ENCODE measurements at places on chromosomes 6 and 20.

- DNase-seq = no peak
Measured at GRCh38 chr6:83838727-83839126, 14.4 kb upstream of the RIPPLY2 start.

GRCh38 chr6:41505122-41506049 is 40.8 kb upstream of the FOXP4 start:
- peak; percentile 81 for DNase-seq

- peak; percentile 62 for DNase-seq
Measured at GRCh38 chr6:3026791-3027626, 27.3 kb downstream of the NQO2 start.

DNA sequence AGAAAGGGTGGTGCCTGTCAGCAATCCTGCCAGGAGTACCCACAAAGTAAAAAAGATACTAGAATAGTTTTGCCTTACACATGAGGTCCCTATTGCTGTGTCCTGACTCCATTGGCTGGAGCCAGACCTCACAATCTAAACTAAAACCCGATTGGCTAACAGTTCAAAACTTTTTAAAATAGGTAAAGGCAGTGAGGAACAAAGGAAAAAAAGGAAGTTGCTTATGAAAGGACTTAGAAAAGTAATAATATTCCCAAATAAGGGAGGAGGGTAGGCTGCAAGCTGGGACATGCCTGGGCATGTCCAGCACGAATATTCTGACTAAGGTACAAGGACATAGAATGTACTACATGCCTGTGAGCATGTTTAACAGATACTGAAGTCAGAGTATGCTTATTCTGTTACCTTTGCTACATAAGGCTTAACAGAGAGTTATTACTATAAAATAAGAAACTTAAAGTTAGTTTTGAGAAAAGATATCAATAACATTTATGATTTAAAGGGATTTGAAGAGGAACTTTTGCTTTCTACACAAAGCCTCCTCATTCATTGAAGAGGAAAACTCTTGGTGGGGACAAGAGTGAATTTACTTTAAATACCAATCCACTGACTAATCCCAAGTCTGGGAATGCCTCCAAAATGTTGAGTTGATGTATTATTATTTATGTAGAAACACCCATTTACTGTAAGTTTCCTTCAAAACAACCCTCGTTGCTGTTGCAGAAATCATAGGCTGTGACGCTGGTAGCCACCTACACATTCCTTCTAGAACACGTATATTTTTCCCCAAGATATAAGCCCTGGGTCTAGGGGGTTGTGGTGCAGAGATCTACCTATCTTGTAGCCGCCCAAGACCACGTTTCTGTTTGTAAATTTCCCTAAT is 8.2 kb upstream of the MTHFD1L start:
- DNase-seq = peak; percentile 88

DNA sequence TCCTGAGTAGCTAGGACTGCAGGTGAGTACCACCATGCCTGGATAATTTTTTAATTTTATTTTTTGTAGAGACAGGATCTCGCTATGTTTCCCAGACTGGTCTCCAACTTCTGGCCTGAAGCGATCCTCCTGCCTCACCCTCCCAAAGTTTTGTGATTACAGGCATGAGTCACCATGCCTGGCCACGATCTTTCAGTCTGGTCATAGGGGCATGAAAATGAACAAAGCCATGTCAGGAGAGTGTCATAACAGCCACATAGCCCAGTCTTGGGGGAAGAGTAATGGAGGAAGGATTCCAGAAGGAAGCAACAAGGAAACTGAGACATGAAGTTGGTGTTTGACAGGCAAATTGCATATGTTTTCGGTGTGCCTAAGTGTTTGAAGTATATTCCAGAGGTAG is 17.0 kb upstream of the SNX3 start:
- peak; percentile 44 for DNase-seq

GRCh38 chr6:12791371-12791770 is 74.8 kb downstream of the PHACTR1 start:
- DNase-seq = no peak

GRCh38 chr20:62754122-62754990 is 41.9 kb upstream of the MRGBP start:
- no peak for DNase-seq

DNA sequence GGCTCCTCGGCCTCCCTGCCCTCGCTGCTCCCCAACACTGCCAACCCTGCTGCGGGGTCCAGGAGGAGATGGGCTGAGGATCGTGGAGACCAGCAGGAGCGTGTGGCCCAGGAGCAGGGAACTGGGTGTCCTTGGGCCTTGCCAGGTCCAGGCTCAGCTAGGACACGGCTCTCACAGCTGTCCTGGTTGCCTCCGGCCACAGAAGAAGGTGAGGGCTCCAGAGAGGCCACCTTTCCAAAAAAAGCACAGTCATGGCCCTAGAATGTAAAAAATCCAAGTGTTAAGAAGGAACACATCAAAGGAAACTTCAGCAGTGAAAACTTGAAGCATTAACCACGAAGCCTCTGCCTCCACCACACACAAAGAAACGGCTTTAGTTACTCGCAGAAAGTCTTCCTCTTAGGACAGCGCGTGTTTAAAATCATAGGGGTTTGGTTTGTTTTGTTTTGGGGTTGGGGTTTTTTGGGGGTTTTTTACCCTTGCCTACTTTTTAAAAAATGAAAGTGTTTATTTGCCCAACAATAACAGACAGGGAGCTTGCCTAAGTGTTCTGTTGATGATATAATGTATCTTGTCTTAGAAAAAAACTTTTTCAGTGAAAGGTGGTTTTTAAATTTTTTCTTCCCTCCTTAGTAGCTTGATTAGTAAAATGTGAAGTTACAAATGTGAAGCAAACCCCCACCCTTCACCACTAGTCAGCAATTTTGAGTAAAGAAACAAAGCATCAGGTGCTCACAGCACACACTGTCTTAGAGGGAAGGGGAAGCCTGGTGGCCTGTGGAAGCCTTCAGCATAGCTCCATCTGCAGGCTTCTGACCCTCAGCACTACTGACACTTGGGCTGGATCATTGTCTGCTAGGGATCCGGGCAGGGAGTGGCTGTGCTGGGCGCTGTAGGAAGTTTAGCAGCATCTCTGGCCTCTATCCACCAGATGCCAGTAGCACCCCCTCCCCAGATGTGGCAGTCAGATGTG is 60.0 kb downstream of the PTPN1 start:
- DNase-seq = peak; percentile 49

GRCh38 chr20:19750101-19750606 is 7.9 kb upstream of the RIN2 start:
- DNase-seq = no peak

GRCh38 chr6:89162047-89162371 is 16.2 kb downstream of the PM20D2 start:
- no peak for DNase-seq

- no peak for DNase-seq
Measured at GRCh38 chr20:3973705-3974104, 41.7 kb downstream of the RNF24 start.

DNA sequence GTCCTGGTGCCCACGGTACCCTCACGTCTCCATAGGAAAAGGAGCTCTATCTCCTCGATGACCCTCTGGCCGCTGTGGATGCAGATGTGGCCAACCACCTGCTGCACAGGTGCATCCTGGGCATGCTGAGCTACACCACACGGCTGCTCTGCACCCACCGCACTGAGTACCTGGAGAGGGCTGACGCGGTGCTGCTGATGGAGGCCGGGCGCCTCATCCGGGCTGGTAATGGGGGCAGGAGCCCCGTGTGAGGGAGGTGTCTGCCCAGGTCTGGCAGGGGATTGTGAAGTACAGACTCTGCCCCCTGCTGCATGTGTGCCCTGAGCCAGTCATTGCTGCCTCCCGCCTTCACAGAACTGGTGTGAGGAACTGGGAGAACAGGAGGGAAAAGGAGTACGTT is 12.4 kb downstream of the DLK2 start:
- DNase-seq = no peak

DNA sequence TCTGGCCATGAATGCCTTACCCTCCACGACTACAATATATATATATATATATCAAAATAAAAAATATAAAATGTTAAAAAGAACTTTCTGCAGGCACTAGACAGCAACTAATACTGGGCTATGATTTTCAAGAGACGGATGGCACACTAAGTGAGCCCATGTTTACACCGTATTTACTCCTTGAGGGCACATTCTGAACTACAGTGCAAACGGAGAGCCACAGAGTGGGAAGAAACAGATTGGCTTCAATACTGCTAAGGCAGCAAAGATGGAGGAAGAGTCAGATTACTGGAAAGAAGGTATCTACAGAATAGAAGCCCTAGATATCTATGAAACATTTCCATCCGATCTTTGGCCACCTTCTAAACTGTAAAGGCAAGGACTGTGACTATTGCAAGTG is 330.3 kb downstream of the HTR1B start:
- DNase-seq = peak; percentile 16

DNA sequence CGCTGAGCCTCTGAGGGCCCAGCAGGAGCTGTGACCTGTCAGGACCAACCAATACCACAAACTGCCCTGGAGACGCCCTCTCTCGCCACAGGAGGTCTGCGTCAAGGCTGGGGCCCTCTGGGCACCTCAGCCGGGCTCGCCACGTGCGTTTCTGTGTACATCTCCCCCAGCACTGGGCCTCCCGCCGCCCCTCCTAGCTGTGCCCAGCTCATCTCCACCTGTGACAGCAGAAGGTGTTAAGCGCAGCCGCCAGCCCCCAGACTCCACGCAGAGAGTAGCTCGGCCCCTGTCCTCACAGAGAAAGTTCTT is 91.4 kb downstream of the TAF4 start:
- DNase-seq = no peak

GRCh38 chr6:77040568-77041195 is 422.6 kb downstream of the HTR1B start:
- DNase-seq = peak; percentile 60

GRCh38 chr6:105711216-105711615 is 308.3 kb upstream of the PREP start:
- peak; percentile 49 for DNase-seq

DNA sequence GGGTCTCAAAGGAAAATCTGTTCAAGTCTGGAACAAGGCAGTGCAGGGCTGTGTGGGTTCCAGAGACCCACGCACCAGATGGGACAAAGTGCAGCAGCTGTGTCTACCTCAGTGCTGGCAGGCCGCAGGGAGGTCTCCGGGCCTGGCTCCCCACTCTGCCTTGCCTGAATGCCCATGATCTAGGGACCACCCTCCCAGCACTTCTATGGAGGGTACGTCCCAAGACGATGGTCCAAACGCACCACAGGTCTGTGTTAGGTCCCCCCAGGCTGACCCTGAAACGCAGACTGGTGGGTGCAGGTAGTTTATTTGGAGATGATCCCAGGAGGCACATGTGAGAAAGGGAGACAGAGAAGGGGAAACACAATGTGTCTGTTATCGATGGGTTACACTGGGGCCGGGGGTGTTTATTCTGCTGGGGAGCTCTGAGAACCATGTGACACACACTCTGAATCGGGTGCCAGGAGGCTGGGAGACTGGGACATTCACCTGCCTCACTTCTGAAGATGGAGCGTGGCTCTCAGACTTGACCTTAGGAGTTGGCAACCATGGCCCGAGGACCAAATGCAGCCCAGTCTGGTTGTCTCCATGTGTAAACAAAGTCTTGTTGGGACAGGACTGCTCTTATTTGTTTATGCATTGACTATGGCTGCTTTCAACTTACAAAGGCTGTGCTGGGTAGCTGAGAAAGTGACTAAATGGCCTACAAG is 21.7 kb downstream of the CST9L start:
- no peak for DNase-seq

DNA sequence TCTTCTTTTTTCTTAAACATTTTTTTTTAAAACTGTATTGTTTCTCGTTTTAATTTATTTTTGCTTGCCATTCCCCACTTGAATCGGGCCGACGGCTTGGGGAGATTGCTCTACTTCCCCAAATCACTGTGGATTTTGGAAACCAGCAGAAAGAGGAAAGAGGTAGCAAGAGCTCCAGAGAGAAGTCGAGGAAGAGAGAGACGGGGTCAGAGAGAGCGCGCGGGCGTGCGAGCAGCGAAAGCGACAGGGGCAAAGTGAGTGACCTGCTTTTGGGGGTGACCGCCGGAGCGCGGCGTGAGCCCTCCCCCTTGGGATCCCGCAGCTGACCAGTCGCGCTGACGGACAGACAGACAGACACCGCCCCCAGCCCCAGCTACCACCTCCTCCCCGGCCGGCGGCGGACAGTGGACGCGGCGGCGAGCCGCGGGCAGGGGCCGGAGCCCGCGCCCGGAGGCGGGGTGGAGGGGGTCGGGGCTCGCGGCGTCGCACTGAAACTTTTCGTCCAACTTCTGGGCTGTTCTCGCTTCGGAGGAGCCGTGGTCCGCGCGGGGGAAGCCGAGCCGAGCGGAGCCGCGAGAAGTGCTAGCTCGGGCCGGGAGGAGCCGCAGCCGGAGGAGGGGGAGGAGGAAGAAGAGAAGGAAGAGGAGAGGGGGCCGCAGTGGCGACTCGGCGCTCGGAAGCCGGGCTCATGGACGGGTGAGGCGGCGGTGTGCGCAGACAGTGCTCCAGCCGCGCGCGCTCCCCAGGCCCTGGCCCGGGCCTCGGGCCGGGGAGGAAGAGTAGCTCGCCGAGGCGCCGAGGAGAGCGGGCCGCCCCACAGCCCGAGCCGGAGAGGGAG is 580 bp downstream of the VEGFA start:
- peak; percentile 75 for DNase-seq
